ENCODE measurements at places on chromosomes 11 and 22. TPM values are rescaled to one million over a fixed set of nuclear protein-coding genes. Genes with fewer than 3 reads are reported as not detected.

The KRTAP5-4 gene
- not detected for total RNA-seq

The IFTAP gene
- 1.9 TPM for total RNA-seq

The LARGE2 gene
- total RNA-seq: 3.5 TPM

The SLC43A3 gene
- 6.9 TPM for total RNA-seq

The CATSPER1 gene
- total RNA-seq: not detected

The MRGPRE gene
- total RNA-seq: not detected

GRCh38 chr11:85663080-85663752 lies 1.7 kb downstream of the CREBZF start:
- DNase-seq: peak; percentile 12

DNA sequence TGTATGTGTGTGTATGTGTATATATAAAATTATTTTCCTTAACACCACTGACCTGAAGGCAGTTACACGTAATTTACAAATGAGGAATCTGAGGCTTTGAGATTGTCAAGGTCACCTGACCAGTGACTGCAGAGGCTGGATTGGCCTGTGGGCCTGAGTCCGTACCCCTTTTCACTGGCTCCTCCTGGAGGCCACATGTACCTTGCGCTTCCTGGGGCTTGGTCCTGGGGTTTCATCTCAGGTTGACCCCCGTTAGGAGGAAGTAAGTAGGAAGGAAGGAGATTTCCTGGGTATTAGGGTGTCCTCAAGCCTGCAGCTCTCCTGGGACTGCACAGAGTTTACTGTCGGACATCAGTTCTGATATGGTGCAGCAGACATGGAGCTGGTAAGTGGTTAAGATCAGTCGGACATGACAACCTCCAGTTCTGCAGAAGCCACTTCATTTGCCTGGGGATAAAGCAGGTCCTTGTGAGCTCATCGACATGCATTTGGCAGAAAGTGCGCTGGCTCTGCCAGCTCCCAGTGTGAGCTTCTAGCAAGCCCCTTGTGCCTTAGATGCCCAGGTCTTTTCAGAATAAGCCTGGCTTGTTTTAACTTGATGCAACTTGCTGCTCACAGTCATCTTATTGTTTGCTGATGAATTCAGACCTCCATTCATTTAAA lies 36.6 kb downstream of the ST3GAL4 start:
- no peak for DNase-seq

DNA sequence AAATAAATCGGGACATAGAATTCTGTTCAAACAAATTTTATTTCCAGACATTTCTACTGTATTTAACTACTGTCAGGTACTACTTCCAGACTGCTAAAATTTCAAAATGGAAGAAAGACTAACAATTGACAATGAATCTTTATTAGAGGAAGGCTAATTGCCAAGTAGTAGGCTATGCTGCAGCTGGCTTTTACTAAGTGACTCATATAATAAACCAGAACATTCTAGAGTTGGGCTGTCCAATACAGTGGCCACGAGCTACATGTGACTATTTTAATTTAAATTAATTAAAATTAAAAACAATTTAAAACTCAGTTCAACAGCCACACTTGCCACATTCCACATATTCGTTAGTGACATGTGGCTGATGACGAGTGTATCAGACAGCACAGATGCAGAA lies 27.6 kb downstream of the CHKA start:
- DNase-seq: no peak

GRCh38 chr11:11382858-11383532 lies 29.9 kb upstream of the CSNK2A3 start:
- no peak for DNase-seq

DNA sequence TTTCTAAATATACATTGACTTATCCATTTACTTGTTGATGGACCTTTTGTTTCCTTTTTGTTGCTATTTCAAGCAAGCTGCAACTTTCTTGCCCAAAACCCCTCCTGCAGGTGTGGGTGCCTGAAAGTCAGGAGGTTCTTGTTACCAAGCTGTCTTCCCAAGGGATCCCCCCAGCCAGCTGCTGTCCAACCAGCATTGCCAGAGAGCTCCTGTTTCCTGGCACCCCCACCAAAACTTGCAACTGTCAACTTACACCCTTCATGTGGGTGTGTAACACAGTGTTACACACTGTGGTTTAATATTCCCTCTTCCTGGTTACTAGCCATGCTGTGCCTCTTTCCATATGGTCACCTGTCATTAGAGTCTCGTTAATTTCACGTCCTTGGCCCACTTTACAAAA lies 1.6 kb upstream of the KRTAP5-1 start:
- no peak for DNase-seq

DNA sequence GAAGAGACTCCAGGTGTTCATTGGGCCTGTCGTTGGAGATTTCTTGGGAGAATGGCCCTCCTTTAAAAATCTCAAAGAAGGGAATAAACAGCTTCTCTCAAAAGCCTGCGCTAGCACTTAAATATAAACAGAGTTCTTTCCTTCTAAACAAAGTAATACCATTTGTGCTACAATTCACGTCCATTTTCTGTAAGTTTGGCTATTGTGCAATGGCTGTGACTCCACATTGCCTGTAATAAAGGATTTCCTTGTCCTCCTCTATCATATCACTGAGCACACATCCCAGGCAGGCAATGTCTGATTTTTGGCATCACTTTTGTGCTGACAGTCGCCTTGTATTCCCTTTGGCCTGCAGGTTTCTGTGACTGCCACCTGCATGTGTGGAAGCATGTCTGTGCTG lies 4.9 kb upstream of the ADAMTS8 start:
- no peak for DNase-seq

DNA sequence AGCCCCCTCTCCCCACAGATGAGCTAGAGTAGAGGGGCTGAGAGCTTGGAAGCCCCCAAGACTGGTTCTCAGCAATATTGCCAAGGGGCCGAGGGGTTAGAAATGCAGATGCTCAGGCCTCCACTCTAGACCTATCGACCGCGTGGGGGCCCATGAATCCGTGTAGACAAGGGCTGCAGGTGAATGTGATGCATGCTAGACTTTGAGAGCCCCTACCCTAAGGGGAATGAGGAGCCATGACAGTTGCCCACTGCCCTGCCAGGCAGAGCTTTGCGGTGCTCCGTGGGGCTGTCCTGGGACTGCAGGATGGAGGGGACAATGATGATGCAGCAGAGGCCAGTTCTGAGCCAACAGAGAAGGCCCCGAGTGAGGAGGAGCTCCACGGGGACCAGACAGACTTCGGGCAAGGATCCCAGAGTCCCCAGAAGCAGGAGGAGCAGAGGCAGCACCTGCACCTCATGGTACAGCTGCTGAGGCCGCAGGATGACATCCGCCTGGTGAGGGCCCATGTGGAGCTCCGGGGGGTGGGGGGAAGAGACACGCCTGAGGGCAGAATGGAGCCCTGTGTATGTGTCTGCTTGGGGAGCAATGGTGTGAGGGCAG lies 1.3 kb downstream of the SSH3 start:
- DNase-seq: no peak

DNA sequence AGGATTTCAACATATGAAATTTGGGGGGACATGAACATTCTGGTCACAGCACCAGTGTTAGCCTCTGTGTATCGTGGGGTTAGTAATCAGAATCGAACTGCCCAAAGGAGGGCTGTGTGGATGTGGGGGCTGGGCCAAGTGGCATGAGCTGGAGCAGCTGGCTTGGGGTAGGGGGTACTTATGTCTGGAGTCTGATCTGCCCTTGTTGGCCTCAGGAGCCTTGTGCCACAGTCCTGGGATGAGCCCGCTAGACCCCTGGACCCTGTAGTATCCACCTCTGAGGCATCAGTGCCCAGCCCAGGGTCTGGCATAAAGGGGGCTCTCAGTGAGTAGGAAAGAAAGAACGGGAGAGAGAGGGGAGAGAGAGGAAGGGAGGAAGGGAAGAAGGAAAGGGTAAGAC lies 67.3 kb downstream of the LRRC32 start:
- DNase-seq: no peak

DNA sequence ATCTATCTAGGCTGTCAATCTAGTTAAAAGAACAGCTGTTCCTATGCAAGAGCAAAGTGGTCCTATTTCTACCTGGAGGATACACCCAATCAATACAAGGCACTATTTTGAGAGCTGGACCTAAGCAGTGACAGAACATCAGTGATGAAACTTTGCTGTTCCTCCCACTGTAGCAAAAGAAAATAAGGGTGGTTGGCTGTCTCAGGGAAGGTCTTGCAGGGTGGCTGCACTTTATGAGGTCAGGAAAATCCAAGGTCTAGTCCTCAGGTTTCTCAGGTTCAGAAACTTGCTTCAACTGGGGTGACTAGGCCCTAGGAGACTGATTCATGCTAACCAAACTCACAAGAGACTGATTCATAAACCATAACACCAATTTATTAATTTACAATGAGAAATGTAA lies 11.6 kb downstream of the CPSF7 start:
- DNase-seq: no peak

DNA sequence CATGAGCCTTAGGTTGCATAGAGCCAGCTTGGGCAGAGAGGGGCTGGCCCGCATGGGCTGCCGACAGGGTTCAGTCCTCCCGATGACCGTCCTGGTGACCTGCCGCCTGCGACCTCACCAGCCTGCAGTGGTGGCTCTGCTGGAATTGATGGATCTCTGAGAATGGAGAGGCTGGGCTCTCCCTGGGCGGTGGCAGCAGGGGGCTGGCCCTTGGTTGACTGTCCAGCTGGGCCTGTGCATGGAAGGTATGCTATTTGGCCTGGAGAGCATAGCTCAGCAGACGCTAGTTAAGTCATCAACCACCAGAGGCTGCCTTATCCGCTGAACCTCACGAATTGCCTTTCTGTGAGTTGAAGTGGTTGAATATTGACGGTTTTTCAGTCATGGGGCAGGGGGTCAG lies 19.7 kb downstream of the GRAMD4 start:
- no peak for DNase-seq

GRCh38 chr11:72799441-72799840 lies 5.6 kb upstream of the STARD10 start:
- no peak for DNase-seq

- no peak for DNase-seq
These were observed 49.4 kb downstream of the GALNT18 start for GRCh38 chr11:11572386-11572785.

DNA sequence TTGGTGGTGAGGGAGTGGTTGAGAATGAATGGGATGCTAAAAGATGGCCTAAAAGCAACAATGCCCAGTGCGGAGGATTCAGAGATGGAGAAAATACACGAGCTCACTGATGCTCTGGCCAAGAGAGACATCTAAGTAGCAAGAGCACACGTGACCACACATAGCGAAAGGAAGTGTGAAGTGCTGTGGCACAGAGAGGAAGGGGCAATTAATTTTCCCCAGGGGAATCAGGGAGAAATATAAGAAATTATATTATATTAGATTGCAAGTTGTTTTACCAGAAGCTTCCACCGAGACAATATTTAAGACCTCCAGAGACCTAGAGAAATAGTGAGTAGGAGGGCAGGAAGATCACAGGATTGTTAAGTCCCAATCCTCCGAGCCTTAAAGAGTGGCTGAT lies 80.6 kb downstream of the RCN1 start:
- no peak for DNase-seq

GRCh38 chr11:68843703-68844312 lies 2.1 kb upstream of the CPT1A start:
- DNase-seq: peak; percentile 68
